Tibial nerve (tissue), 4 donors: ENCODE measurements at places on chromosomes 7 and 10. TPM values are rescaled to one million over a fixed set of nuclear protein-coding genes. Genes with fewer than 3 reads are reported as not detected.

The LMOD2 gene
- total RNA-seq: not detected

The LYZL1 gene
- not detected for total RNA-seq

The TMEM176A gene
- 62.4 TPM for total RNA-seq

The ST8SIA6 gene
- total RNA-seq: 4.1 TPM

The ANKRD22 gene
- total RNA-seq: not detected

The KIF11 gene
- total RNA-seq: 0.90 TPM

The OPN1SW gene
- not detected for total RNA-seq

The SPDYE1 gene
- total RNA-seq: not detected

The METTL2B gene
- total RNA-seq: 27.9 TPM
